Activated CD8-positive, alpha-beta memory T cell treated with anti-CD3 and anti-CD28 coated beads for 1 hour (primary cell): ENCODE measurements at places on chromosomes 4 and X.

DNA sequence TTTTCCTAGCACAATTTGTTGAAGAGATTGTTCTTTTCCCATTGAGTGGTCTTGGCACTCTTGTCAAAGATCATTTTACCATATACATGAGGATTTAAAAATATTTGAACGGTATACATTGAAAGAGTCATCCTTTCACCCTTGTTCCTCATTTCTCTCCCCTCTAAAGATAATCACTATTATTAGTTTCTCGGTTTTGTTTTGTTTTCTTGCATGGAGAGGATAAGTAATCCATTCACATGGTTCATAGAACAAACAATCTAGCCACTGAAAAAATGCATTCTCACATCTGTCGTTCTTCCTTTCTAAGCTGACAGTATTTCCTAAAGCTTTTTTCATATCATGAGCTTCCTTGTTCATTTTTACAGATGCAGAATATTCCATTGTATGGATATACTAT, 39.2 kb upstream of the MSMO1 start:
- no peak for DNase-seq

DNA sequence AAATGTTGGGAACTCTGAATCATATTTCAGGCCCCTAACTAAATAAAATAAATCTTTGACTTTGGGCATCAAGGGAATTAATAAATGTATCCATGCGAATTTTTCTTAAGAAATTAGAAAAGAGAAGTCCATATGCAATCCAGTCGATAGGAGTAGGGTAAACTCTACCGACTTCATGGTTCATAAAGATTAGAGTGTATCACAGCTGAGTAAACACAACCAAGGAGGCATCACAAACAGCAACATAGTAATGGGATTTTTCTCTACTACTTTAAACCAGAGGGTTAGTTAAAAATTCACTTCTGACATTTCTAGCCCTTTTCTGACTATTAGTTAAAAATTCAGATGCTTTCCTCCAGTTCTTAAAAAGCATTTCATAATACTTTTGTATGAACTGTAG, 19.9 kb downstream of the SEPTIN11 start:
- DNase-seq = no peak

GRCh38 chr4:157219711-157220370, 687 bp upstream of the GRIA2 start:
- DNase-seq = no peak

- DNase-seq = no peak
These were observed 243.7 kb downstream of the TENM3 start for GRCh38 chr4:182486881-182487280.

DNA sequence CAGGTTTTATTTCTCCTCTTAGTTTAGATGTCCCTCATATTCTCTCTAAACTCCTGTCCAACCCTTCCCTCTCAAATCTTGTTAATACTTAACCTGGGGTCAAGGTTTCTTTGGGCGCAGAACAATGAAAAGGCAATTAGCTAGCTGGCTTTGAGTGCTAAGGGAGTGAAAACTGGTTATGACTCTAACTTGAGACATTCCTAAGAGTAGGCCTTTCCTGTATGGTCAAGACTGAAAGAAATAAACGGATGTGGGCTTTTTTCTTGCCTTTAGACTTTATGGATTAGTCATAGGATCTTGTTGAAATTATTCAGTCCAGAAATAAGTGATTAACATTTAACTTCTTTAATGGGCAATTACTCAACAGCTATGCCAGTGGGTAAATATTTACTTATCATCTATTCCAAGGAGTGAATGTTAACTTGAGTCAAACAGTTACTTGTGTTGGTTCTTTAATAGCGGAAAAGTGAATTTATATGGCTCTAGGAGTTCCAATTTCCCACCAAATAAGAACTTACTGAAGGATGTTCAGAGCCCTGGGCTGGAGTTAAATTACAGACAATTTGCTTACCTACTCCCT, 141.7 kb upstream of the SCML1 start:
- DNase-seq = no peak

DNA sequence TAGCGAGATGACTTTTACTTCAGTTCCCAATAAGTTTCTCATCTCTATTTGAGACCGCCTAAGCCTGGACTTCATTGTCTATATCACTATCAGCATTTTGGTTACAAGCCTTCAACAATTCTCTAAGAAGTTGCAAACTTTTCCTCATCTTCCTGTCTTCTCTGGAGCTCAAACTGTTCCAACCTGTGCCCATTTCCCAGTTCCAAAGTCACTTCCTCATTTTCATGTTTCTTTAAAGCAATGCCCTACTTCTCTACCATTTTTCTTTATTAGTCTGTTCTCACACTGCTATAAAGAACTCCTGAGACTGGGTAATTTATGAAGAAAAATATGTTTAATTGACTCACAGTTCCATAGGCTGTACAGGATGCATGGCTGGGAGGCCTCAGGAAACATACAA, 251.9 kb downstream of the TECRL start:
- no peak for DNase-seq

DNA sequence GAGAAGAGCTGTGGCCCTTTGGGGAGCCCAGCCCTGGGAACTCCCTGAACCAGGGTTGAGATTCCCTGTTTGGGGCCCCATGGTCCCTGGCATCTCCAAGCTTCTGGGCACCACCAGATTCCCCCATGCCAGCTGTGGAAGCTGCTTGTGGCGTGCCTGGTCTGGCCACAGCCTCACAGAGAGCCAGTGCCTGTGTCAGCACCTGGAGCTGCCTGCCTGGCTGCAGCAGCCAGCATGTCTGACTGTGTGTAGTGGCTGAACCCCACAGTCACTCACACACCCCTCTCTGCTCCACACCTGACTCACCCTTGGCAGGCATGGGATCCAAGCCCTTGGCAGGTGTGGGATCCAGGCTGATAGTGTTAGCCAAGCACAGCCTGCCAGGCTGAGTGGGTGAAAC, 97.2 kb upstream of the GALNTL6 start:
- DNase-seq = no peak

DNA sequence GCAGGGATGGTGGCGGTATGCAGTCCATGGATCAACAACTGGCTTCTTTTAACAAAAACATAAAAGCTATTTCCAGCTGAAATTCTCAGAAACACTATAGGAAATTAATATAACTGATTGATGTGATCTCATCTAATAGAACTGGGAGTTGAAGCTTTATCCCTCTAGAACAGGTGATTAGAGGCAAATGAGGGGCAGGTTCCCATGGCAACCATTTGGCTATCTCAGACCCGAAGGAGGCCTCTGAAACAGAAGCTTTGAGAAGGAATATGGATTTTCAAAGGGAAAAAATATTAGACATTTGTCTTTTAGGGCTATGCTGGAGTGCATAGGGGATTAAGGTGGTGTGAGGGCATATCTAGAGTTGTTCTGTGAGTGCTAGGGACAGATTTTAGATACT, 50.0 kb downstream of the IGSF1 start:
- no peak for DNase-seq

GRCh38 chr4:47669946-47670345, 167.9 kb downstream of the CORIN start:
- DNase-seq = no peak

DNA sequence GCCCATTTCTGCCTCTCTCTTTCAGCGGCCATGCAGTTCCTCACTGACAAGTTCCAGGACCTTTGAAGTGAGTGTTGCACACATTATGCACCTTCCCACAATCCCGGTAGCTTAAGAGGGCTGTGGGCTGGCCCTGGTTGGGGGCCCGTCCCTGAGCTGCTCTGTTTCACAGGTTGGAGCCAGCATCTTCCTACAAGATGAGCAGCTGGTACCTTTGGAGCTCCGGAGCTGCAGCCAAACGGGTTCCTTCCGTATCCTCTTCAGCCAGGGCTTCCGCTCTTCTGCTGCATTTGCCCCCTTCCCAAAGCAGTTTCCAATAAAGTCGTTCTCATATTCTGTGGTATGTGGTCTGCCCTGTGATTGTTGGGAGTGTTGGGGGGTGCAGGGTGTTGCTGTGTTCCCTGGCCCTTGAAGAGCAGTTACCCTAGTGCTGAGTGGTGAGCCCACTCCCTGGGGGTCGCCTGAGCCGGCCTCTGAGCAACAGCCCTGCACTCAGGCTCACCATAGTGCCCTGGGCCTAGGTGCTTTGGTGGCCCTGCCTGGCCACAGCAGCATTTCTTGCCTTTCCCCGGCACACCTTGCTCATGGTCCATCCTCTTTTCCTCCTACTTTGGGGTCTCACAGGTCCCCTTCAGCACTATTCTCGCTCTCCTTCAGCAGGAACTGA, 60.4 kb downstream of the CXorf49B start:
- DNase-seq = no peak

- DNase-seq = no peak
These were observed 11.6 kb upstream of the MAGEB17 start for GRCh38 chrX:16155581-16156096.
